ENCODE measurements at places on chromosomes 7 and 10.

DNA sequence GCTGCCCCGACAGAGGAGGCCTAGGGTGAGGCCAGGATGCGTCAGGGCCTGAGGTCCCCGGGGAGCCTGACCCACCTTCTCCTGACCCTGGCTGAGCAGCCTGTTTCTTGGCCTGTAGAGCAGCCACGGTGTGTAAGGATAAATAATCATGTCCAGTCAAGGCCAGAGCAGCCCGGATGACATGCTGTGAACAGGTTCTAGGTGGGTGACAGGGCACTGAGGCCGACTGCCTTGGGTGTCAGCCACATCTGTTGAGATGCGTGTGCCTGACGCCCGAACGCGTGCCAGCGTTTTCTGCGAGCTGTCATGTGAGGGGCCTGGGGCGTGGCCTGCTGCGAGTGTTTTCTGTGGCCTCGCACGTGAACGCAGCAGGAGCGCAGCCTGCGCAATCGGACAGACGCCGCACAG, 118.3 kb downstream of the FAM53B start:
- no peak for DNase-seq

GRCh38 chr7:43443381-43443780, 139.5 kb upstream of the STK17A start:
- no peak for DNase-seq

DNA sequence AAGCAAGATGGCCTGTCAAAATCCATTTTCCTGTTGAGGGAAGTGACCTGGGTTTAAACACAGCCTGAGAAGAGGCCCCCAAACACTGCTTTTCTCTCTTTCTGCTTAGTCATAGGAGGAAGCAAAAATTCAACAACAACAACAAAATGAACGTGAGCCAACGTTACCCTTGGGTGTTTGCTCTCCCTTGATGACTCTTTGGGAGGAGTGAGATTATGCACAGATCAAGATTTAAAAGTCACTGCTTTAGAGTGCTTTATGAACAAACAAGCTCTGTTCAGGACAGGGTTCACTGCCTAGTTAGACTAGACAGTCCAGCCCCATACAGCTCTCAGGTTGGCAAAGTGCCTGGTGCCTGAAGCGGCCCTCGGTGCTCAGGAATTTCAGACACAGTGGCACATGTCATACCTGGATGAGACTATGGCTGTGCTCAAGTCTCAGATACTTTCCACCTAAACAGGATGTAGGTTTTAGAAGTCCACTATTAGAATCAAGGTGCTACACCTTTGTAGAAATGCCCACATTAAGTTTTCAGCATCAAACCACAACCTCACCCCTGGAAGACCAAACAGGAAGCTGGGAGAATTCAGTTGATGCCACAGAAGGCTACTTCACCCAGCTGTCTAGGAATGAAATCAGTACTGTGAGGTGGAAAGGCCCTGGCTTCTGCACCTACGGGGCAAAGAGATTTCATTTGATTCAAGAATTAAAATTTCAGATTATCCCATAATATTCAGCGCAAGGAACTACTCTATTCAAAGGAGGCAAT, 38.7 kb downstream of the DENND11 start:
- no peak for DNase-seq

DNA sequence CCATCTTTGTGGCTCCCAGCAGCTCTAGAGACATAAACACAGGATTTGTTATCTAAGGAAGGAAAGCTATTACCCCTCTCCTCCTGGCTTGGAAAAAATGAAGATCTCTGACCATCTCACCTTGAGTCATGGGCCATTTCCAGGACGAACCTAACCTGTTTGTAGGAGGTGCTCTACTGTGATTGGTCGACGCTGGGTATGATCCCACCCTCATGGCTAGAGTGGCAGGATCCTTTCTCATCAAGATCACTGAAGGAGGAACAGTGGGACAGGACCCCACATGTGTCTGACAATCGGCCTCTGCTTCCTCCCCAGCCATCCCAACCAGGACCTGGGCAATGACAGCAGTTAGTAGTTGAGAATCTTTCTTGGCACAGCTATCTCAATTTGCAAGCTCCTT, 144.1 kb downstream of the EMX2 start:
- no peak for DNase-seq

DNA sequence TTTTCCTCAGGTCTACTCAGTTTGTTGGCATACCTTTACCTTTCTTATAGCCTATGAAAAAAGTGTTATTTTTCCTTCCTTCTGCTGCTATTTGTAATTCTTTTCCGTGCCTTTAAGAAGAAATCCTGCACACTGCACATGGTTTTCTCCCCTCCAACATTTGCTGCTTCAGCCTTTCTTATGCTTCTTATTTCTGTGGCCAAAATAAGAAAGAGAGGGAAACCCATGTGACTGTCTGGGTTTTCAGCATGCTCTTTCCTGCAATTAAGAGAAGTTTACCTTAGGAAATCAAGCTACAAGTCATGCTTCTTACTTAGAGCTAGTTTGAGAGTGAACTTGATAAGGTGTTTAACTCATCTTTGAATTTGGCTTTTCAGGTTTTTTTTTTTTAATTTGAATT, 11.0 kb downstream of the TBC1D12 start:
- no peak for DNase-seq

DNA sequence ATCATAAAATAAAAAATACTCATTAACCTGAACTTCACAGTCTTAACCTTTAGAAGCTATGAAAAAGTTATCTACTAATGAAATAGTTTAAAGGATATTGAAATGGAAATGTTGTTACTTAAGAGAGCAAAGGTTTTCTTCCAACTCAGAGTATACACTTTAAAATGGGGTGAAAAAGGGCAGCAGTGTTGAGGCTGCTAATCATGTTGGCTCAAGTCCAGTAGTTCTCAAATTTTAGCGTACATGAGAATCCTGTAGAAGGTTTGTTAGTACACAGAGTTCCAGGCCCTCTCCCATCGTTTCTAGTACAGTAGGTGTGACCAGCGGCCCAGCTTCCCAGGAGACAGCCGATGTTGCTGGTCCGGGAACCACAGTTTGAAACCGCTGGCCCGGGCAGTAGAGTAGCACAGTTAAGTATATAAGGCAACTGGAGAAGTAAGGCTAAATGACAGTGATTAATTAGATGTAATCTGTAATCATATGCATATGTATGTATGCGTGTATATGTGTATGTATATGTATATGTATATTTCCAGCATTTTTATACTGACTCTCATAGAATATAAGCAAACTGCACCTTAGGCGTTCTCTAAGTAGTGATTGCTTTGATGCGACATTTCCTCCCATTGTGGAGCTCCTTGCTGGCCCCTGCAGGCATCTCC, 147.2 kb upstream of the PRR15 start:
- no peak for DNase-seq

GRCh38 chr10:69861251-69862240, 59.8 kb downstream of the COL13A1 start:
- DNase-seq = no peak

DNA sequence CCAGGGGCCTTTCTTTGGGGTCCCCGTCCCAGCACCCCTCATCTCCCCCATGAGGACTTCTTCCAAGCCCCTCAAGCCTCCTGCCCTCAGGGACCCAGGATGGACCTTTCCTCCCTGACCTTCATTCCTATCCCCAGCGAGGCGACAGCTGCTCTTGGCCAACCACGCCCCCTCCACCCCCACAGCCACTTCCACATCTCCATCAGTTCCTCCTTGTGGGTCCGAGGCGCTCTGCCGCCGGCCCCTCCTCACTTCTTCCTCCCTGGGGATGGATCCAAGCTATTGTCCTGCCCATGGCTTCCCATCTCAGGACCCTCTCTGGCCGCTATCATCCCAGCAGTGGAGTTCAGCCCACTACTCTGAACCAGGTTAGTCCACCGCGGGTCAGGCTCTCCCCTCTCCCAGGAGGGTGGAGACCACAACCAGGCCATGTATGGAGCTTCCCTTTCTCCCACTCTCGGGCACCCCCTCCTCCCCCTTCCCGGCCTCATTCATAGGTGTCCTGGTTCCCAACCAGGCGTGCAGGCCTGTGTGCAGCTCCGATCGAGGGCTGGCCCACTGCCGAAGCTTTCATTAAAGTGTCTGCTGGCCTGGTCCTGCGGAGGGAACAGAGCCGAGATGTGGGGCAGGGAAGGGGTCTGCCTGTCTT, 1.7 kb upstream of the SH2B2 start:
- no peak for DNase-seq

DNA sequence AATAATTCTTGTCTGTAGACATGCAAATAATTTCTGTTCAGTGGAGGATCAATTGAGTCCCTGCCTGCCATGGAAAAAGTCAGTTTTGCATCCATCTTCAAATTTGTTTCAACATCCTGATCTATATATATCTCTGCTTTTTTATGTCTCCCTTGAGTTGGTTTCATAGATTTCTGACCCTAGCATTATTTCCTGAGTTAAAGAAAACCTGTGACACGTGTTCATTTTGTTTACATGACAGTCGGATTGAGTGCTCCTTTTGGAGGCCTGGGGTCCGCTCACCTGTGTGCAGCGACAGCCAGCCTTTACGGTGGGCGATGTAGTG, 674 bp downstream of the MRPS24 start:
- no peak for DNase-seq

DNA sequence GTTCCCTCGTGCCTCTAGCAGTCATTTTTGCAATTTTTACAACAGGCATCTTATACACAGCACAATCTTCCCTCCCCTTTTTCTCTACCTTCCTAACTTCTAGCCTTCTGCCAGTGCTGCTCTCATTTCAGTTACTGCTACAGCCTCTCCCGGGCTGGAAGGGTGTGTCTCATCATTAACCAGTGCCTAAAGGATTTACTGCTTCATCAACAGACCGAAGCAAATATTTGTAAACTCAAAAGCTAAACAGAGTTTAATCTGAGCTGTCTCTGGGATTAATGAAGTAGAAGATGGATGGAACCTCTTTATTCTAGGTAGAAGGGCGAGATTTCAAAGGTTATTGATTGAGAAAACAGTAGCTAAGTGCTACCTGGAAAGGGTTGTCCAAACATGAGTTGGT, 94.3 kb downstream of the PRPF18 start:
- no peak for DNase-seq

GRCh38 chr7:12477620-12478019, 74.0 kb upstream of the VWDE start:
- no peak for DNase-seq

GRCh38 chr7:91127959-91128358, 136.3 kb upstream of the FZD1 start:
- no peak for DNase-seq

GRCh38 chr7:82289152-82289535, 154.4 kb downstream of the CACNA2D1 start:
- DNase-seq = no peak

GRCh38 chr10:101956117-101956516, 99.9 kb downstream of the ARMH3 start:
- DNase-seq = no peak

DNA sequence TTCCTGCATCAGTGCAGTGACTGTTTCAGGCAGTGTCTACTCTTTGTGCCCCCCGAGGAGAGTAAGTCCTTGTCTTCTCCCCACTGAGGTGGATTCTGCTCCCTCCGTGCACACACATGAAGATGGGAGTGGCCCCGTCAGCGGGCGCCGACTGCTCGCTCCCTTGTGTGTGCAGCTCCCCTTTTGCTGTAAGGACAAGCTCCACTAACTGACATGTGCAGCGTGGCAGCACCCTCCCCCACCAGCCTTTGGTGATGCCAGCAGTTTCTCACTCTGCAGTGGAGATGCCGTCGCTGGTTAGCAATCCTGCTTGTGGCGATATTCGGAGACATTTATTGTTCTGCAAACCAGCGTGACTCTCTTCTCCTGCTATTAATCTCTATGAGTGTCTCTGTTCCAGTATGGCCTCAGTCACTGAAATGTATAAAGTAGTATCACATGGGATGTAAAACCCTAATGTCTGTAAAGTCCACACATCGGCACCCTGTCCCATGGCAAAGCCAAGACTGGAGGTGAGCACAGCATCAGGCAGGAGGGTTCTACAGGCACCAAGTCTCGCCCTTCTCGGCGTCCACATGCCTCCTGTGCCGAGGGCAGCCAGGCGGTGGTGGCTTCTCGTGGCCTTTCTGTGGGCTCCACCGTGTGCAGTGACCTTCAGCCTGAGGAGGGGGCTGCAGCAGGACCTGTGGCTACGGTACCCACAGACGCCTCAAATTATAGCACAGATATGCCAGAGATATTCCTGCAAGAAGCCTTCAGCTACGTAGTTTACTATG, 202.7 kb downstream of the EBF3 start:
- no peak for DNase-seq

DNA sequence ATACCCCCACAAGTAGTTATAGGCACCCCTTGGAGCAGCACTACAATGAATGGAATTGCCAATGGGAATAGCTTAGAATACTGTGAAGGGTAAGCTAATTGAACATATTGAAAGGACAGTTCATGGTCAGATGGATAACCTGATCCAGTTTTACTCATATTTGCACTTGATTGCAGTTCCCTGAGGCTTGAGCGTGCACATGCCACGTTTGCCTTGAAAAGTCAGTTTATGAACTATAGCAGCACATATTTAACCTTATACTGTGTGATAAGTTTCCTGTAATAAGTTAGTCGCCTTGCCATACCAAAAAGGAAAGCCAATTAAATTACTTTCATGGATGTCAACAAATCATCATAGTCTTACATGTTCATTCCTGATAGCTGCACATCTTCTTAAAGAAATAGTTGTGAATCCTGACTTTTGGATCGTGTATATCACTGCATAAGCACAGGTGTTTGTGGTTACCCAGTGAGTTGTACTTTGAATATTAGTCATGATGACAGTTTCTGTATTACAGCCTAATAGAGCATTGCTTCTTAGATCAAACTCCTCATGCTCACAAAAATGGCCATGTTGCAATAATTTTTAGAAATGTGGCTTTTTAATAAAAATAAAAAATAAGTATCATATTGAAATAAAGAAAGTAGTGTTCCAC, 21.6 kb downstream of the DNTT start:
- no peak for DNase-seq

DNA sequence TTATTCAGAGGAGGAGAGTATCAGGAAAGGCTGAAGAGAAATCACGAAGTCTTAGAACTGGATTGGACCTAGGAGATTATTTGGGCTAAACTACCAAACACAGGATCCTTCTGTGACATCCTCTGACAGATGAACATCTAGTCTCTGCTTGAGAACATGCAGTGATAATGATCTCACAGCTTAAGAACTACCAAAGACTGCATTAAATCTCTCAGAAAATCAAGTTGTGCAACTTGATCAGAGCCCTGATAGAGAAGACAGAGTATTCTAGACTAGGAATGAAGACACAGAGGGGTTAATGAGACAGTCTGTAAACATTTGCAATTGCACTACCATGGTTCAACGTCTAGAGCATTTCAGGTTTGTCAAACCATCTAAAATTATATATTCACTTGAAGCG, 37.1 kb upstream of the AGBL3 start:
- DNase-seq = no peak

DNA sequence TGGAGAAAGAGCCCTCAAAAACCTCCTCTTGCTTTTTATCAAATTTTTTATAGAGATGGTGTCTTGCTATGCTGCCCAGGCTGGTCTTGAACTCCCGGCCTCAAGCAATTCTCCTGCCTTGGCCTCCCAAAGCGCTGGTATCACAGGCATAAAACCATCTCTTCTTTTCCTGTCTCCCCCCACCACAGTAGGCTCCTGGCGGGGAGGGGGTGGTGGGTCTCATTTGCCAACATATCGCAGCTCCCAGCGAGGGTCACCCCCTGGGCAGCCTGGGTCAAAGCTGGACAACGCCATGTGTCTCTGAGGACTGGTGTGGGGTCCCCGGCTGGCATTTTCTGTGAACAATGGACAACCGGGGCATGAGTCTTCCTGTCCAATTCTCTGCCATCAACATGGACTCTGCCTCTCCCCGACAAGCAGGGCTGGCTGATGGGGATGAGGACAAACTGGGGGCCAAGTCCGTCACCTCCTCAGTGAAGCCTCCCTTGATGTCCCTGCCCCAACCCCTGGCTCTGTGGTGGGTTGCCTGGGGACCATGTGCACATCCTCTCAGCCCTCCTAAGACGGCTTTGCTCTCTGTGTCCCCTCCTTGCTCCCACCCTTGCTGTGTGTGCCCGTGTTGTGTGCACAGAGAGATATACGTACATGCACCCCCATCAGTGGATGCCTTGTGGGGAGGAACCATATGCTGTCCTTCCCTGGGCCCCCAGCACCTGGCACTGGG, 86.4 kb upstream of the GNA12 start:
- no peak for DNase-seq

All from stimulated activated naive CD4-positive, alpha-beta T cell treated with Interleukin-2 at 50 U/mL for 16 hours (primary cell).